ENCODE measurements at places on chromosomes 11 and 22.

GRCh38 chr22:37610480-37611129 lies 2.0 kb downstream of the GGA1 start:
- DNase-seq, result peak; percentile 83

GRCh38 chr11:117459979-117460300 lies 132.3 kb downstream of the CEP164 start:
- no peak for DNase-seq

GRCh38 chr11:125165111-125165842 lies 726 bp downstream of the PKNOX2 start:
- DNase-seq, result no peak

- no peak for DNase-seq
These were observed 176.5 kb upstream of the POU2AF2 start for GRCh38 chr11:111069066-111069465.

- DNase-seq, result no peak
These were observed 10.0 kb upstream of the UPB1 start for GRCh38 chr22:24485170-24485569.

DNA sequence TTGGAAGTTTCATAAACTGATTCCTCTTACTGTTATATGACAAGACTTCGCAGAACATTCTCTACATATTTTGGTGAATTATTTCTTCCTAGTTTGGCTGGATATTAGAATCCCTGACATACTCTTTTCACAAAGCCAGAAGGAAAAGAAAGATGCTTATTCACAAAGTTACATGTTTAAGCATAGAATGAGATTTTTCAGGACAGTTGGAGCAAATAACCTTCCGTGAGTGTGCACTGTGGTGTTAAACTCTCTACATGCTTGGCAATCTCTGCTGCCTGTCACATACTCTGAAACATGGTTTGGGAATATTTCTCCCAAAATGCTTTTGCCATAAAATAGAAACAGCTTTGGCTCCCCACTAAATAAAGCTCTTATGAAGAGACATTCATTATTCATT lies 230.0 kb upstream of the MTNR1B start:
- DNase-seq, result no peak
